ENCODE measurements at places on chromosomes 11 and 22.
A peak's percentile ranks its signal among the peaks of the same experiment; 100 is the strongest.

DNA sequence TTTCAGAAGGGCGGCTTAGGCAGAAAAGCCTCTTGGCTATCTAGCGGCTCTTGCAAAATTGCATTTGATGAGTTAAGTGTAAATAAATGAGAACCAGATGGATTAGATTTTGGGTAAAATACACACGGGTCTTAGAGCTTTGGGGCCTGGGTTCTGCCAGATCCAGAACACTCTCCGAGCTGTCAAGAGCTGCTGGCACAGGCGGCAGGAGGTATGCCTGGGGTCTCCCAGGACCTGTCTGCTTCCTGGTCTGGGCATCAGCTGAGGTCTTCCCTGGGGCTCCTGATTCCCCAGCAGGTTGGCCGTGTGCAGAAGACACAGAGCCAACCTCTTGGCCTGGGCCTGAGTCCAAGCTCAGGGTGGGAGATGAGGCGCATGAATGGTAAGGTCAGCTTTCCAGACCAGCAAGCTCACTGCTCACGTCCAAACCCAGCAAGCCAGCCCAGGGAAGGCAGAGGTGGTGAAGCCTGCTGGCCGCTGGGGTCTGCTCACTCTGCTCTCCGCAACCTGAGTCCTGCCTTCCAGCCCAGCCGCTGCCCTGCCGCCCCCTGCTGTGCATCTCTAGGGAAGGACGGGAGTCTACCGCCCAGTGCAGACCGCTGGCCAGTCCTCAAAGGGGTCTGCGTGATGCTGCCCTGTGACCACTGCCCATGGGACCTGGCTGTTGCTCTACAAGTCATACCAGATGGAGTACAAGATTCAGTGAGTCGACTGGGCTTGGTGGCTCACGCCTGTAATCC lies 44.9 kb downstream of the SCUBE1 start:
- no peak for DNase-seq

GRCh38 chr11:61619471-61620226 lies 38.8 kb upstream of the SYT7 start:
- DNase-seq: no peak

DNA sequence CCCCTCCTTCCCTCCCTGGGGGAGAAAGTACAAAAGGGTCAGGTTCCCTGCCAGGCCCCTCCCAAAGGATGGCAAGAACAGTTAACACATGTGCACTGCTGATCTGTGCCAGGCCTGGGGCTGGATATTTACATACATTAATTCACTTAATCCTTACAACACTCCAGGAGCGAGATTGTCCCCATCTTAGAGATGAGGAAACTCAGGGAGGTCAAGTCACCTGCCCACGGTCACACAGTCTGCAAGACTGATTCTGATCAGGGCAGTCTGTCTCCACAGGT lies 36.5 kb downstream of the NECTIN1 start:
- no peak for DNase-seq

DNA sequence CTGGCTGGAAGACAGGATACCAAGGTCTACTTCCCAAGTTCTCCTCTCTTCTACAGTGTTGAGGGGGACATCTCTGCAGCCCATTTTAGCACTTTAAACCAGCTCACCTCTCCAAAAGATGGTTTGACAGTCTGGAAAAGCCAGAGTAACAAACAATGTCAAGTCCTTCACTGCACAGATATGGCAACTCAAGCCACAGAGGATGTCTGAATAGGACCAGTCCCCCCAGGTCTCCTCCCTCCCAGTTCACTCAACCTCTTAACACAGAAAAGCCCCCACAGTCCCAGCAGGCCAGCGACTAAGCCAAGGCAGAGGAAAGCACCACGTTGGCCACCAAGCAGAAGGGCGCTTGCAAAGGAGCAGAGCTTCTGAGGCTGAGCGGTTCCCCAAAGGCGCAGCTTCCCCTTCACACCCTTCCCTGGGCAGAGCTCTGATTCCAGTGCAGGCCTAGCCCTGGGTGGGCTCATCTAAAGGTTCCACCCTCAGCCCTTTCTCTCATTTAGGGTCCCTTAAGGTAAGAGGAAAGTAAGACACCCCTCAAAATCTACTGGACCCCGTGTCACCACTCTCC lies 62.7 kb downstream of the PAK1 start:
- DNase-seq: no peak

GRCh38 chr11:66324664-66325063 lies 7.8 kb upstream of the CD248 start:
- DNase-seq: no peak

DNA sequence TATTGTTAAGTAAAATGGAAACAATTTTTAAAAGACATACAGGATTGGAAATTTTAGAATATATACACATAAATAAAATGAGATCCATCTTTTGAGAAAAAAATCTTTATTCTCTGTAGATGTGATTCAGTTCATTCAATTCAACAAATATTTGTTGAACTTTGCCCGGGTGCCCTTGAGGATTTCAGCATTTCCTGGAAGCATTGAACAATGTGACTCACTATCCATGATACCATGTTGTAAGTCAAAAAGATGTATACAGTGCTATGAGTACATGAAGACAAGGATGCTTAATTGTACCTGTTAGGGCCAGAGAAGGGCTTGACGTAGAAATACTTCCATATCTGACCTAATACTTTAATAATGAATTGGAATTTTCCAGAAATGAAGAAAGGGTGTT lies 353.7 kb downstream of the METTL15 start:
- no peak for DNase-seq

GRCh38 chr22:23060612-23061400 lies 9.5 kb upstream of the GNAZ start:
- DNase-seq: no peak

- no peak for DNase-seq
These were observed 14.8 kb downstream of the PIWIL4 start for GRCh38 chr11:94581926-94582325.

- no peak for DNase-seq
These were observed 11.0 kb downstream of the OSBPL5 start for GRCh38 chr11:3154001-3154599.

GRCh38 chr11:116078101-116078591 lies 573.9 kb upstream of the CADM1 start:
- DNase-seq: no peak

- no peak for DNase-seq
These were observed 98.9 kb downstream of the TRAF6 start for GRCh38 chr11:36411202-36411640.

DNA sequence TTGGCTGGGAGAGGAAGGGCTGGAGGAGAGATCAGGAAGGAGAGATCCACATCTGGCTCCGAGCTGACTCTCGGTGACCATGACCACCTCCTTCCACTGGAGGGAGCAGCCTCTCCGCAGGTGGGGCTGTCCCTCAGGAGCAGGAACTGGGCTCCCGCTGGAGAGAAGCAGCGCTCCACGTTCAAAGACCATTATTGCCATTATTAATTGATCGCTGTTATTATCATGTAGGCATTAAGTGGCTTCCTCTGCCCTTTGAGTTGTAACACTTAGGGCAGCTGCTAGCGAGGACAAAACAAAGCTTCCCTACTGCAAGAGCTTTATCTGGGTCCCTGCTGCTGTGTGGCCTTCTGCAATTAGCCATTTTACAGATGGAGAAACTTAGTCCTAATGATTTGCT lies 251.9 kb downstream of the ST3GAL4 start:
- DNase-seq: peak; percentile 41

- DNase-seq: no peak
These were observed 27.2 kb downstream of the YDJC start for GRCh38 chr22:21602579-21602978.

DNA sequence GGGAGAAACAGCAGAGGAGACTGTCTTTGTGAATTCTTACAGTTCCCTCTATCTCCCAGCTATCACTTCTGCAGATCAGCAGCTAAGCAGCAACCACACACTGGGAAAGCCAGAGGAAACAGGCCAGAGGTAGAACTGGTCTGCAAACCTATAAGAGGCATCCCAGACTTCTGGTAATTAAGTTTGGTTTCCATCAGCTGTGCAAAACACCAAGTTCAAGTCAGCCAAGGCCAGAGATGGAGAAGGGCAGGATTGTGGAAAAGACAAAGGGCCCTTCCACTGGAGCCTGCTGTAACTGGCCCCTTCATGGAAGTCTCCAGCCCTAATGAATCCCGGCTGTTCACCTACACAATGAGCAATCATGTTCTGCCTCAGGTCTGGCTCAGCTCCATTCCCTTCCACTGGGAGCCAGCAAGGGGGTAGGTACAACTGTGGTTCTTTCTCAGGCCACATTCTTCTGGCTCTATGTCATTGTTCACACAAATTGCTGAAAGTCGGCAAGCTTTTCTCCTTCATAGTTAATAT lies 4.6 kb upstream of the PAMR1 start:
- no peak for DNase-seq

DNA sequence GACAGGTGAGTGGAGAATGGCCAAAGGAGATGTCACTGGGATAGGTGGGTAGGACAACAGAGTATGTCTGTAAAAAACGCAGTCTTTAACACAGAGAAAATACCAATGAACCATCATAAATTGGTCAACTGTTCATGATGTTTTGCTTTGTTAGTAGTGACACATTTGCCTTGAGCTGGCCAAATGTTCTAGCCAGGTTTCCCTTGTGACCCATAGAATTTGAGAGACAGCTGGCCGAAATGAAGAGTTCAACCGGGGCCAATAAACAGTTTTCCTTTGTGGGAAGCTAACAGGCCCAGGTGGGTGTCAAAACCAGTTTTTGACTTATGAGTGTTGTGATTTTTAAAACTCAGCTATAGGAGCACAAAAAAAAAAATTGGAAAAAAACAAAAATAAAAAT lies 116.6 kb upstream of the BID start:
- no peak for DNase-seq

- DNase-seq: no peak
These were observed 890.5 kb downstream of the JRKL start for GRCh38 chr11:97280347-97280746.

DNA sequence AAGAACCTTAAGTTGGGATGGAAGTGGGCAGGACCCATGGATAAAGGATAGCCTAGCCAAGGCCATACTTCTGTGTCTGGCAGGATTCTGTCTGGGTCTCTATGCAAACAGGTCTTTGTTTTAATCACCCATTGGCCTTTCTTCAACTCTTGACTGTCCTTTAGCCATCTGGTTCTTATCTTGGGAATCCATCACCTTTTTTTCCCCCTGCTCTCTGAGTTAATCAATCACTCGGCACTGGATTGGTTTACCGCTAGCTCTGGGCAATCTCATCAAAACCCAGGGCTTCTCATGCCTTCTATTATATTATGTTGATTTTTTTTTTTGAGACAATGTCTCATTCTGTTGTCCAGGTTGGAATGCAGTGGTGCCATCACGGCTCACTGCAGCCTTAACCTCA lies 1.8 kb upstream of the RNF169 start:
- DNase-seq: no peak

GRCh38 chr11:18001191-18001590 lies 11.7 kb downstream of the SERGEF start:
- DNase-seq: no peak

GRCh38 chr11:120420572-120420971 lies 84.4 kb downstream of the ARHGEF12 start:
- DNase-seq: no peak

DNA sequence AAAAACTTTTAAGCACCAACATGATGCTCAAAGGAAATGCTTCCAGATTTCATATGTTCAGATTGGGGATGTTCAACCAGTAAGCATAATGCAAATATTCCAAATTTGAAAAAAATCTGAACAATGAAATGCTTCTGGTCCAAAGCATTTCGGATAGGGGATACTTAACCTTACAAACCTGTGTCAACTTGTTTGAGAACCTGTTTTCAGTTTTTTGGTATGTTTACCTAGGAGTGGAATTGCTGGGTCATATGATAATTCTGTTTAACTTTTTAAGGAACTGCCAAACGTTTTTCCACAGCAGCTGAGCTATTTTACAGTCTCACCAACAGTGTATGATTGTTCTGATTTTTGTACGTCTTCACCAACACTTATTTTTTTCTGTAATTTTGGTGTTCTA lies 23.7 kb downstream of the FAR1 start:
- DNase-seq: no peak

DNA sequence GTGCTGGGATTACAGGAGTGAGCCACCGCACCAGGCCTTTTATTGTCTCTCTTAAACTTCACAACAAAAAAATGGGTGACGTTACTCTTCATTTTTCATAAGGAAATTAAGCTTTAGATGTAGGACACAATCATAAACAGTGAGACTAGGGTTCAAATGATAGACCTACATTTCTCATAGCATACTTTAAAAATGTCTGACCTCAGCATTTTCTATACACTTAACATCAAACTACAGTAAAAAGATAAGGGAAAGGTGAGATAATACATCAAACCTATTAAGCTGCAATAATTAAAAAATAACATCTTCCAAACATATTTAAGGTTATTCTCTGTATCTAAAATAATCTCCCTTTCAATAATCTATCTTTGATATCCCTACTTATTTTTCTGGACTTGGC lies 914.2 kb downstream of the FAM181B start:
- no peak for DNase-seq

DNA sequence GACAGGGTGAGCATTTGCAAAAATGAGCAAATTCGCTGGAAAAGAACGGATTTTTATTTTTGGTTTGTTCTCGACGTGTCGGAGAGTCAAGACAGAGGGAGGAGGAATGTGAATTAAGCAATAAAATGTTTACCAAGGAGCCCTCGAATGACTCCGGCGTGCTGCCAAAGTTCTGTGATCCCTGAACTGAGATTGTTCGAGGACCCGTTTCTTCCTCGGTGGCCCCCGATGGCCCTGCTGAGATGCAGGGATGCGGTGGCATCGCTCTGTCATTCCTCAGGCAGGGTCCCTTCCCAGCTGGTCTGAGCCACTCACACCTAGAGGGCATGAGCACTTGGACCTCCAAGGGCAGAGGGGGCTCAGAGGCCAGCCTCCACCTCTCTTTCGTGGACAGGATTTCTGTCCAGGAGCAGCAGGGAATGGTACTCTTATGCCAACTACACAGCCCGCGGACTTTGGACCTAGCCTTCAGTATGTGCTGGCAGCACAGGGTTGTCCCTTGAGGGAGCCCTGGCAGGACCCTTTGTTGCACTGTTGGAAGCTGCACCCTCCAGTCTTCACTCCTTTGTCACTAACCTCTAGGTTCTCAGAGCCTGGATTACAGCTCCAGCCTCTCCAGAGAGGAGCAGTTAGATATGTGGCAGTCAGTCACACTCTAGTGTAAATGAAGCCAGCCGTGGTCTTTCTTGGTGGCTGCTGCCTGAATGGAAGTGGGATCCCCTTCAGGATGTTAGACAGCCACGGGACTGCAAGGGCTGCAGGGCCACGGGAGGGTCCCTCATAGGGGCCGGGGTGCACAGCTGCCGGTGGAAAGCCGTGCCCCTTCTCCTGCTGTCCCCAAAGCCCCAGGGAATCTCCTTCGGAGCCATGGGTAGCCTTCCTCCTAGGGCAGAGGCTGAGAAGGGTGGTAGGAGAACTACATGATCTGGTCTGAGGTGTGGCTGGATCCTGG lies 109.4 kb upstream of the ANO1 start:
- no peak for DNase-seq

GRCh38 chr11:119323532-119324033 lies 6.7 kb upstream of the MCAM start:
- no peak for DNase-seq

- no peak for DNase-seq
These were observed 2.2 kb downstream of the MRPL23 start for GRCh38 chr11:1949302-1949701.
